Activated T-helper 1 cell treated with anti-CD3 and anti-CD28 coated beads, Interleukin-12 subunit alpha, Interleukin-12 subunit beta, Interleukin-2, Interleukin-4 antibody, amounts not matched to agents 30 ng/mL and 10 ng/mL and 1 ng/mL, durations not matched to agents 14 hours and 24 hours and 36 hours (primary cell): ENCODE measurements at places on chromosomes 6 and 20. TPM values are rescaled to one million over a fixed set of nuclear protein-coding genes. Genes with fewer than 3 reads are reported as not detected.

GRCh38 chr6:150177259-150177951 lies 34.6 kb downstream of the PPP1R14C start:
- DNase-seq = no peak

- no peak for DNase-seq
Measured at GRCh38 chr6:144657691-144658090, 372.6 kb downstream of the UTRN start.

DNA sequence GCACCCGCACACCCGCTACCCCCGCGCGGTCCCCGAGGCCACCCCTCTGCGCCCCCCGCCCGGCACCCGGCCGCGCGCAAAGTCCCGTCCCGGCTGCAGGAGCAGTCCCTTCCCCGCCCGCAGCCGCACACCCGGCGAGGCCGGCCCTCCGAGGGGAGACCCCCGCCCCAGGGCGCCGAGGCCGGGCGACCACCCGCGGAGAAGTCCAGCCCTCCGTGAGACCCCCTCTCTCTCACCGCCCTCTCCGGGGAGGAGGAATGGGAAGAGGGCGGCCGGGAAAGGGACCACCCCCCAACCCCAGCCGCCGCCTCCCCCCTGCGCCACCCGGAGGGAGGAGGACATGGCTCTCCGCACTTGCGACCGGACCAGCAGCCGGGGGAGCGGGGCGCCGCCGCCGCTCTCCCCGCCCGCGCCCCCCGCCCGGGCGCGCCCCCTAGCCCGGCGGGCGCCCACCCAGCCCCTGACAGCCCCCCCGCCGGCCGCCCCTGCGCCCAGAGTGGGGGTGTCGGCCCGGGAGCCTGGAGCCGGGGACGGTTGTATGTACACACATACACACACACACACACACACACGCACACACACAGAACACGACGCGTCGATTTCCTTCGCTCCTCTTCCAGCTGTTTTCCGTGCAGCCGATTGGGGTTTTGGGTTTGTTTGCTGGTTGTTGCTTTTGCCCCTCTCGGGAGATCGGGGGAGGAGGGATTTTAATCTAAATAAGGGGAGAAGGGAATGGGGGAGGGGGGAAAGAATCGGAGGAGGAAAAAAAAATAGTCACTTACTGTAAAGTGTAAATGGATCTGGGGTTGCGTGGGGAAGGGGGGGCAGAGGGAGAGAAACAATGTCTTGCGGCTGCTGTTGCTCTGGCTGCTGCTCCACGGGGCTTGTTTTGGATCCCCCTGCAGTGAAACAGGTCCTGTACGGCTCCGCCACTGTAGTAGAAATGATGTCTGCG lies at the start of gene ATXN1:
ATXN1 (minus strand) TSS at position 945 of the 955 bp plus-strand sequence.
- DNase-seq = peak; percentile 46

DNA sequence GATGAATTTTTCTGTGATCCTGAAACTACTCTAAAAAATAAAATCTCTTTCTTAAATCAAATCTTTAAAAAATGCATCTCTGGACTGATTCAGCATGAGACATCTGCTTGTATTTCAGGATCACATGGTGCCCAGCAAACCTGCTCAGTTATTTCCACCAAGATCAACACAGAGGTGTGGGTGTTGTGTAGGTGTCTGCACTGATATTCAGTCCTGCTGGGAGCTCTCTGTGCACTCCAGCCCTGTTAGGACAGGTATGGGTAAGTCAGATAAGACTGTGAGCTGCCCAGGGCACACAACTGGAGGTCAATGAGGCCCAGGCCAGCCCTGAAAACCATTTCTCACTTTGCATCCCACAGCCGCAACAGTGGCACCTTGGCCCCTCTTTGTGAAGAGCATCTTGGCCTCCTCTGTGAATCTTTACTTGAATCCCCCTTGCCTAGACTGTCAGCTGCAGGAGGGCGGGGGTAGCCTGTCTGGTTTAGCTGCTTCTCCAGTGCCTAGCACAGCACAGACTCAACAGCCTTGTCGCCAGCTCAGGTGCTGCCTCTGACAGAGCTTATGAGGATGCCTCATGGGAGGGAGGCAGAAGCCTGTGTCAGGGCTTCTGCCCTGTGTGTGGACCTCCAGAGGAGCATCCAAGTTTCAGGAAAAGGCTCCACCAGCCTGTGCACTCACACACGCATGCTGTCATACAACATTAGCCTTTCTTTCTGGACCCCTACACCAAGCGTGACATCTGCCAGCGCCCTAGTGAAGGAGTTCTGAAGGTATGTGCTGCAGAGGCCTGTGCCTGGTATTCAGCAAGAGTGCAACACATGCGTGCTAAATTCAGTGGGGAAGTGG lies 187.6 kb upstream of the CST7 start:
- no peak for DNase-seq

- DNase-seq = no peak
Measured at GRCh38 chr20:37524859-37525708, 2.6 kb downstream of the BLCAP start.

- no peak for DNase-seq
Measured at GRCh38 chr6:166617359-166617758, 9.7 kb downstream of the RPS6KA2 start.

DNA sequence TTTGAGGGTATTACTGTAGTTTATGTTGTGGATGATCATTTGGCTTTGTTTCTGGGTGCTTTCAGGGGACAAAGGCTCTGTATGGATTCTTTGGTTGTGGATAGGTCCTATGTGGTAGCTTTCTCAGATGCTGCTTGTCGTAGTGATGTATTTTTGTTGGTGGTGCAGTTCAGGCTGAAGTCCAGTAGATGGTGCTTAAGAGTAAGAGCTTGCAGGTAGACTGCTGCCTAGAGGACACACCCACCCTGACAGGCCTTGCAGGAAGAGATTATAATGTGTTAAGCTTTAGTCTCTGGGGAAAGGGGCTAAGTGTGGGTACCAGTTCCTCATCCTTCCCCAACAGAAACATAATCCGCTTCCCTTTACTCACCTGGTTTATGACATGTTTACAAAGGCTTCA lies 62.6 kb upstream of the ADGRB3 start:
- no peak for DNase-seq

- no peak for DNase-seq
Measured at GRCh38 chr6:118419448-118420394, 128.4 kb upstream of the PLN start.

Gene NKX2-2
- total RNA-seq = not detected in 2 replicates

Gene RHAG
- not detected in 2 replicates for total RNA-seq

Gene OXT
- not detected in 2 replicates for total RNA-seq

Gene LY86
- total RNA-seq = 1.1 and 1.2 TPM in 2 replicates

Gene PTP4A1
- 80.0 and 84.7 TPM in 2 replicates for total RNA-seq

Gene CCN6
- total RNA-seq = 0.17 TPM in 1 of 2 replicates, not detected in the other

Gene CLPSL2
- total RNA-seq = not detected in 2 replicates
